ENCODE measurements at places on chromosomes 6 and 20.

DNA sequence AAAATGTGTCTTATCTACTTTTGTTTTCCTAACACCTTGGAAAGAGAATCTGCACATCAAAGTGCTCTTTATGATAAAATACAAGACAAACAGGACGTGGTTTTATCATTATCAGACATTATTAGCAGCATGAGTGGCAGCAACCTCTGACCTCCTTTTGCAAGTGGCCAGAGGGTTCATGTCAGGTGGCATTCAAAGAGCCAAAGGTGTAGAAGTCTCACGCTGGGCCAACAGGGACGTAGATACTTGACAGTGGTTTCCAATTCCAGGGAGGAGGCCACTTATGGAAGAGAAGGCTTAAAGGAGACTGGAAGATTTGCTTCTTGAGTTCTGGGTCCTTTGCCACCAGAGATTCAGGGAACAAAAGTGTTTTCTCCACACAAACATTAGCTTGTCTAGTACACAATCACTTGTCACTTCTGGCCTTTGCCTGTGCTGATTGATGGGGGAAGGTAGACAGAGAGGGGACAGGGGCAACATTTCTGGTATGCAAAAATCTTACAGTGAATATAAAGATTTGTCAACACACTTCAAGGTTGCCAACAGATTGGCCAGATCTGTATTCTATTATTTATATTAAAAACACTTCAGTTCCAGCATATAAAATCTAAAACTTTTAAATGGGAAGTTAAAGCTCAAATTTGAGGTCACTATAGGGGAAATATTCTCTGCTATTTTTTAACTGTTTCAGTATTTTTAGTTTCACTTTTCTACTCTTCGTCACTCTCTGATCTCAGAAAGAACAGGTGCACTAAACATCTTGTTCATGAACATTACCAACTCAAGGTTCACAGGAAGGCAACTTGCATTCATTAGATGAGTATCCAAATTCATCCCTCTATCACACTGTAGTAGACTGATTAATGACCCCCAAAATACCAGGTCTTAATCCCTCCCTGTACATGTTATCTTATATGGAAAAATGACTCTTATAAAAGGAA lies 52.1 kb upstream of the FBXO30 start:
- no peak for DNase-seq

- DNase-seq, result peak; percentile 59
Measured at GRCh38 chr6:31293343-31293742, 21.5 kb upstream of the HLA-C start.

DNA sequence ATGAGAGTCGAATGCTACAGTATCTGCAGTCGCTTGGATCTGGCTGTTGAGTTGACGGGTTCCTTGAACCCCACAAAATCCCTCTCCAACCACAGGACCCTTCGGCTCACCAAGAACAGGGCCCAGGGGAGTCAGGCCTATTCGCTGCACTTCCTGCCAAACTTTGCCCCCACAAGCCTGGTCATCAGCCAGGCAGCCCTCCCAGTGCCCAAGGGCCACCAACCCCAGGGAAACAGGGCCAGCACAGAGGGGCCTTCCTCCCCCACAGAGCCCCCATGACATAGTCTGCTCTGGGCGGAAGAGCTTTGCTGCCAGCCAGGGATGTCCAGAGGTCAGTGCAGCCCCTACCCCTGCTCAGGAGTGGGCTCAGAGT lies 34.5 kb upstream of the MRGBP start:
- DNase-seq, result no peak

GRCh38 chr6:26570027-26570809 lies 26.5 kb upstream of the ABT1 start:
- DNase-seq, result no peak

- DNase-seq, result no peak
Measured at GRCh38 chr20:57601211-57601570, 19.0 kb downstream of the ZBP1 start.

DNA sequence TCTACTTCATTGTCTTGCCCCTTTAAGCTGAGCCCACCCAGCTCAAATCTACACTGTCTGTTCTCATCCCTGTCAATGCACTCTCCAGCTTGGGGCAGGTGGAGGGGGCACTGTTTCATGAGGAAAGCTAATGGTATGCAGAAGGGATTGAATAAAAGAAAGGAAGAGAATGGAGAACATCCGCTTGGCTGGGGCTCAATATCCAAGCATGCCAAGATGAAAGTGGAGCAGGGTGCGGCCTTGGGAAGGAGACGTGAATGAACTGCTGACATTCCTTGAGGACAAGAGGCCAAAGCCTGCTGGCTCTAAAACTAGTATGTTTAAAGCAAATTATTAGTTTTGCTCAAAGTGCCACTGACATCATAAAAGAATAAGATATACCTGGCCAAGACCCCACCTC lies 24.2 kb downstream of the AKAP12 start:
- DNase-seq, result no peak

DNA sequence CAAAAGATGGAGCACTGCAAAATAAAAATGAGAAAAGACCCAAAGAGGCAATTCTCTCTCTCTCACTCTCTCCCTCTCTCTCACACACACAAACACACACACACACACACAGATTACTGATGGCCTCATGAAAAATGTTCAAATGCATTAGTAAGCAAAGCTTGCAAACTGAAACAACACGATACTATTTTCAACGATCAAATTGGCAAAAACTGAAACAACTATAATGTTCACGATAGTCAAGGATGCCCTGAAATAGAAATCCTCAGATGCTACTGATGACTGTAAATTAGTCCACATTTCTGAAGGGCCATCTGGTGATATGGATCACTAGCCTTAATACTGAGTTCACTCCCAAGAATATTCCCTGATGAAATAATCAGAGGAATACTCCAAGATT lies 100.8 kb downstream of the TRERF1 start:
- no peak for DNase-seq

GRCh38 chr20:60116128-60116909 lies 158.1 kb downstream of the CDH26 start:
- no peak for DNase-seq

DNA sequence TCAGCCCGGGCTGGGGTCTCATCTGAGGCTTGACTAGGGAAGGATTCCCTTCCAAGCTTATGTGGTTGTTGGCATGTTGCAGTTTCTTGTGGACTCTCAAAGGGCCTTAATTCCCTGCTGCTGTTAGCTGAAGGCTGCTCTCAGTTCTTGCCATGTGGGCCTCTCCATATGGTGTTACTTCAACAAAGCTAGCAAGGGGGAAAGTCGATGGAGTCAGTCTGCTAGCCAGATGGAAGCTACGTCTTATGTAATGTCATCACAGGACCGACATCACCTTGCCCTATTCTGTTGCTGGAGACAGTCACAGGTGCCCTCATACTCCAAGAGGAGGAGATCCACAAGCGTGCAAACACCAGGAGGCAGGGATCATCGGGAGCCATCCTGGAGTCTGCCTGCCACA lies 43.3 kb upstream of the ARMC2 start:
- DNase-seq, result no peak

DNA sequence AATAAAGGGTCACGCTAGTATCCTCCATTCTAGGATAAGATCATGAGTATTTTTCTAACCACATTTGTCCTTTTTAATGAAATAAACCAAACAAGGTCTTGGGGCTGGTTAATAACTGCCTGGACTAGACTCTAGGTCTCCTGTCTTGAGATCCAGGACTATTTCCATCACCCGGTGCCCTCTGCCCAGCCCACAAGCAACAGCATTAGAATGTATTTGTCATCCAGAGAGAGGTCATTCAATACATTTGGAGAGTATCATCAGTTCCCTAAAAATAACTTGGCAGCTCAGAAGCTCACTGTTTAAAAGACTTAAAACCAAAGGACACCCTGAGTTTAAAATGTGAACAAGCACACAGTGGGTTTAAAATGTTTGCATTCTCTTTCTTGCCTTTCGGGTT lies 4.4 kb upstream of the RBM24 start:
- DNase-seq, result no peak

- no peak for DNase-seq
Measured at GRCh38 chr6:43318011-43318410, 9.4 kb upstream of the CRIP3 start.

GRCh38 chr6:145373826-145374225 lies 361.5 kb downstream of the EPM2A start:
- peak; percentile 29 for DNase-seq

GRCh38 chr6:1028723-1029122 lies 283.2 kb upstream of the FOXQ1 start:
- no peak for DNase-seq

DNA sequence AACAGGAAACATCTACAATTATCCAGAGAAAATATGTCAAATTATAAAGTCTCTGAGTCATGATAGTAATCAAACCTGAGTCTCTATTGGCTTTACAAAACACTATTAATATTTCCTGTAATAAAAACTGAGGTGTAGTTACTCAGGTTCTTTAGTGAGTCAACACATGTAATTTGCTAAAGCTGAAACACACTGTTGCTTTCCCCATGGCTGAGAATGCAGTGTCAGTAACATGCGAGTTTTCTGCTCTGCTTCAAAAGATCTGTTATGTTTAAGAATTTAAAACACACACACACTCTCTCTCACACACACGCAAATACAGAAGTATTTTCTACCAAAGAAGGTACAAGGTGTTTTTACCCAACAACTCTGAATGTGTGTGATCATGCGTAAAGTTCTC lies 38.6 kb downstream of the ATXN1 start:
- DNase-seq, result no peak

- no peak for DNase-seq
Measured at GRCh38 chr6:145276756-145277155, 458.6 kb downstream of the EPM2A start.

DNA sequence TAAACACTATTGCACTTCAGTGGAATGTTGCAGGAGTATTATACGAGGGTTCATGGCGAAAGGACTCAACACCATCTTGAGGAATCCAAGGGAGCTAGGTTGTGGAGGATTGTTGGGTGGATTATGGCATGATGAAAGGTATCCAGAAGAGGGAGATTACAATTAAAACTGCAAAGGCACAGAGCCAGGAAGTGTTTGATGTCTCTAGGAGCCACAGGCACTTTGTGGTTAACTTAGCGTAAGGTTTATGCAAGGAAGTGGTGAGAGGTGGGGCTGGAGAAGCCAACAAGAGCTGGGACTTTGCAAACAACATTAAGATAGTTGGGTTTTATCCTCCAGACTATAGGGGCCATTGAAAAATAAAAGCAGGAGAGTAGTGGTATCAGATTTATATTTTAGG lies 86.6 kb upstream of the TPD52L1 start:
- DNase-seq, result no peak

DNA sequence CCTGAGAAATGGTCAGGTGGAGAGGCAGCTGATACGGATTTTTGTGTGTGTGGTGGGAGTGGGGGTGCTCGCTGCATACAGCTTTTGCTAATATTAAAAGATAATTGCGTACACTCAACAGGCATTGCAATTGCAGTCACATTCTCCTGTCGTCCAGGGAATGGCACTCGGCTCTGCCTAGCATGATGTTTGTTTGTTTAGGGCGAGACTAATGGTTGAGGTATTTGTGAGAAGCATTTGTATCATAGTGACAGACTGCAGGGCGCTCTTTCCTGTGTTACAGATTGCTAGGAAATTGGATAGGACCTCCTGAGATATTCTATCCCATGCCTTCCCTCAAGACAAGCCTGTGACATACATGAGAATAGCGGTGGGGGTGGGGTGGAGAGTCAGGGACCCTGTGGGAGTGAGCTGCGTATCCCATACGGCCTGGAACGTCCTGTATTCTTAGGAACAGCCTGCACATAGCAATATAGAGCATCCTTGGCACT lies 207.4 kb downstream of the SOX4 start:
- DNase-seq, result no peak

DNA sequence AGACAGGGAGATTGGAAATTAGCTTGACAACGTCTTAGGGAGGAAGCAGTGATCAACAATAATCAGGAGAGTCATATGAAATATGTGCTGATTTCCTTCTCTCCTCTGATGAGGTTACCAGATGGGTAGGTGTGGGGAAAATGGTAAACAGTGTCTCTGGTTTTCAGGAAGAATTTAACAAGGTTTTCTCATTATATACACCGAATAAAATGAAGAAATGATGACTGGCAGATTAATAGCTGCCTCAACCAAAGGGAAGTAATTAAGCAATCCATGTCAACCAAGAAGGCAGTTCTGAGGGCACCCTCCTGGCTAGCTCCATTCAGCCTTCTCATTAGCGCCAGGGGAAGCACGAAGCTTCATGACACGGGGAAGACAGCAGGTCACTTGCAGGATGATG lies 12.7 kb upstream of the RAMACL start:
- peak; percentile 67 for DNase-seq

- DNase-seq, result peak; percentile 11
Measured at GRCh38 chr6:144268794-144269349, 16.3 kb upstream of the UTRN start.

DNA sequence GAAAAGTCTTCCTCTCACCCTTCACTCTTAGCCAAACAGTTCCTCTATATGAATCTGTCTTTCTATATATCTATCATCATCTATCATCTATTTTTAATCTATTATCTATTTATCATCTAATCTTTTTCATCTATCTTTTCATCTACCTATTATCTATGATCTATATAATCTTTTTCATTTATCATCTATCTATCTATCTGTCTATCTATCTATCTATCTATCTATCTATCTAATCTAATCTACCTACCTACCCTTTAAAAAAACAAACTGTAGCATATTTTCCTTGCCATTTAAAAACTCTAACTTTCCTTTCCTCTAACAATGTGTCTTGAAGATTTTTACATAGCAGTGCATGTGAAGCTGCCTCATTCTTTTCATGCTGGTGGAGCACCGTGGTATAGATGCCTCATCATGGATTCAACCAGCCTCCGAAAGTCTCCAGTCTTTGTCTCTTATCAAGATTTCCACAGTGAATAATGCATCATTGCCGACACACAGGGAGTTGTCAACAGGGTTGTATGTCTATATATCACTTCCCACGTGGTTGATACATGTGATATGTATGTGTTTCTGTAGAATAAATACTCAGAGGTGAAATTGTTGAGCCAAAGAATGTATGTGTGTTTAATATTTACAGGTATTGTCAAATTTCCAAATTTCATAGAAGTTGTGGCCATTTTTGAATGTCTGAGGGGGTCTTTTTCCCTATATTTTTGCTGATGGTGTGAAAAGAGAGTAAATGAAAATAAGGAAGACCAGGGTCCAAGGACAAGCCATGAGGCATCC lies 51.3 kb downstream of the VEGFA start:
- DNase-seq, result no peak

DNA sequence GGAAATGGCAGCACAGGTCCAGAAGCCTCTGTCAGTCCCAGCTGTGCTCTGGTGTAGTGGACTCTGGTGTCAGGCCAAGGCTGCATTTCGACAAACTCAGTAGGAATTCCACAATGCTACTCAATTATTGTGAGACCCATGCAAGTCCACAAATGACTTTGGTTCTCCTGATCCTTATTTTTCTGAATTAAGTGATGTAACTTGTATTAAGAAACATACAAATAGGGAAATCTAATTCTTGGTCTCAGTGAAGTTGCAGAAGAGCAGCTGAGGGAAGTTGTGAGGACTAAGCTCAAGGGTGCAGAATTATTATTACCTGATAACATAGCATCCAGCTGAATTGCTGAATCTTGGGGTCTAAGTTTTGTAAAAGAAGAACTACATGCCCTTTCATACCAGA lies 116.8 kb downstream of the MAFB start:
- DNase-seq, result no peak

GRCh38 chr6:52314752-52315151 lies 30.2 kb upstream of the MCM3 start:
- DNase-seq, result no peak
